ENCODE measurements at places on chromosomes 13 and 19. TPM values are rescaled to one million over a fixed set of nuclear protein-coding genes. Genes with fewer than 3 reads are reported as not detected.

- no peaks in the 10 kb centered on the region for H3K36me3 ChIP-seq
- no peak overlapping the region for H3K4me3 ChIP-seq
- no peak overlapping the region for H3K27ac ChIP-seq
- no peaks in the 10 kb centered on the region for H3K27me3 ChIP-seq
- H3K4me1 ChIP-seq: no peaks in the 10 kb centered on the region
Measured at GRCh38 chr13:105587786-105588185, 947.7 kb downstream of the EFNB2 start.

- DNase-seq: no peak
- H3K4me1 ChIP-seq: no peaks in the 10 kb centered on the region
- H3K36me3 ChIP-seq: no peaks in the 10 kb centered on the region
Measured at GRCh38 chr19:33325920-33326319, 23.6 kb upstream of the CEBPA start.

DNA sequence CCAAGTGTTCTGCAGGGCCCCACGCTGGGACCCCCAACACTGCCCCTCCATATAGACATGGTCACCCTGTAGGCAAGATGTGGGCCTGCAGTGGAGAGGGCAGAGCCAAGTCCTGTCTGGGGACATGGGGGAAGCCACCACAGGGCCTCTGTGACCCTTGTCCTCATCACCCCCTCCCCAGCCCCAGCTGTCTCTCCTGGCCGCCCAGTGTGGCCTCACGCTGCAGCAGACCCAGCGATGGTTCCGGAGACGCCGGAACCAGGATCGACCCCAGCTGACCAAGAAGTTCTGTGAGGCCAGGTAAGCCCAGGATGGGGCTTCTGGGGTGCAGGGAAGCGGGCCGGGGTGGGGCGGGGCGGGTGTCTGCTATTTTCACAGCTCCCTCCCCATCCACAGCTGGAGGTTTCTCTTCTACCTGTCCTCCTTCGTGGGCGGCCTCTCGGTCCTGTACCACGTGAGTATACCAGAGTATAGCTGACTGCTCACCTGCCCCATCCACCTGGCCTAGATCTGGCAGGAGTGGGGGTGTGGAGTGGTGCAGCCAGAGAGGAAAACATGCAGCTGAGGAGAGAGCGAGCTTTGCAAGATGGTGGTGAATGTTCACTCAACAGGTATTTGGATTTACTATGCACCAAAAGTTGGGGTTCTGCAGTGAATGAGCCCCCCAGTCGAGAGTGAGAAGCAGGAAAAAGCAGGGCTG is 46.4 kb downstream of the CERS4 start:
- no peak overlapping the region for H3K27ac ChIP-seq
- H3K4me1 ChIP-seq: peaks cover 11% of the 10 kb centered on the region
- no peak overlapping the region for H3K4me3 ChIP-seq
- H3K27me3 ChIP-seq: no peaks in the 10 kb centered on the region

DNA sequence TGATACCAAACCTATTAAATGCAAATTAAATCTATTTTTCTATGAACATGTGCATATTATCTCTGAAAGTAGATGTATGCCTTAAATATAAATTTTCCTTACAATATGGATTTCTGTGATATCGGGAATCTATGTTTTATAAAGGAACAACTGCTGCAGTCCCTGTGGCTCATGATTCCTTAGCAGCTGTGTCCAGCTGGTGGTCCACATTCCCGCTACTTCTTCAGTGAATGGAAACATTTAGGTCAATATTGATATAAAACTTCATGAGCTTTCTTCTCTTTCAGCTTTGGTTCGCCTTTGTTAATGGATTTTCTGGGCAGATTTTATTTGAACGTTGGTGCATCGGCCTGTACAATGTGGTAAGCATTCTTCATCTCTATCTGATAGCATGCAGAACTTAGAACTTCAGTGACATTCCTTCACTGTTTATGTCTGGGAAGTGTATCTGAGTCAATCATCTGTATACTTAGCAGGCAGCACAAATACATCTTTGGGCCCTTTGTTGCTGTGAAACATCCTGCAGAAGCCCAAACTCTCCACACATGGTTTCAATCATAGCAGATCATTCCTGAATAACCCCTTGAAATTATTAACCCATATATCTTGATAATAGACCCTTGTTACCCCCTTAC is 223.9 kb downstream of the SHISA2 start:
- DNase-seq: no peak
- no peak overlapping the region for H3K27ac ChIP-seq
- H3K4me1 ChIP-seq: no peaks in the 10 kb centered on the region
- H3K27me3 ChIP-seq: no peaks in the 10 kb centered on the region
- H3K4me3 ChIP-seq: no peak overlapping the region

DNA sequence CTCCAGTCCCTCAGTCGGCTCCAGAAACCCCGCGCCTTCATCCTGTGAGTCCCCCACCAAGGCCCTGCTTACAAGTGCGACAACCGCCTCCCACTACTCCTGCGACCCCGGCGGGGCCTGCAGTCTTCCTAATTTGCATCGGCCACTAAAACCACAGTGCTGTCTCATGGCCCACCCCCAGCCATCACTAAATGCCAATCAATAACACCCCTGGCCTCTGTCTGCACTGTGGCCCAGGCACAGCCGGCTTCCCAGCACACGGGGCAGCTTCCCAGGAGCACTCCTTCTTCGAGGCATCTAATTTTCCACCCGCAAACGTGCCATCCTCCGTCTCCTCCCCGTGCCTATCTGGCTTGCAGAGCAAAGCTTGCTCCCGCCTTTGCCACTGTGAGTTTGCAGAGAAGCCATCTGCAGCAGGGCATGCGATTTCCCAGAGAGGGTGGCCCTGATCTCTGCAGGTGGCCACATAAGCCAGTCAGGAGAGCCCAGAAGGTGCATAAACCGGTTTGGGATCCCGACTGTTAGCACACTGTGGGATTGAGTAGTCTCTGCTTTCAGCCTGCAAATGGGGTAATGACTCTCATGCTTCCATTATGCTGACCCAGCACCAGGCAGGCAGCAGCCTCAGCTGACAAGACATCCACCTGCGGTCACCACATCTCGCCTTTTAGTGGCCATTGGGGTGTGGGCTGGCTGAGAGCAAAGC is 34.0 kb upstream of the USE1 start:
- H3K27me3 ChIP-seq: no peaks in the 10 kb centered on the region
- no peak overlapping the region for H3K4me3 ChIP-seq
- no peak for DNase-seq
- H3K36me3 ChIP-seq: no peaks in the 10 kb centered on the region

The OR7D2 gene
- not detected for total RNA-seq

The CYSLTR2 gene
- 0.49 TPM for total RNA-seq

The ZNF675 gene
- 9.6 TPM for total RNA-seq

The SLC8A2 gene
- 0.49 TPM for total RNA-seq

The LPAR2 gene
- total RNA-seq: 15.2 TPM

Data from vagina (tissue), 2 donors.